ENCODE measurements at places on chromosomes 7 and 10. TPM values are rescaled to one million over a fixed set of nuclear protein-coding genes. Genes with fewer than 3 reads are reported as not detected.

The ITIH2 gene
- total RNA-seq, result not detected

The EPHB4 gene
- 1.1 TPM for total RNA-seq

The HTRA1 gene
- total RNA-seq, result not detected

The CCDC201 gene
- not detected for total RNA-seq

The OR6V1 gene
- not detected for total RNA-seq

The CCM2 gene
- total RNA-seq, result 125 TPM

The EBLN1 gene
- not detected for total RNA-seq

The NEUROD6 gene
- total RNA-seq, result not detected

The DNAH11 gene
- 3.0 TPM for total RNA-seq

The IFIT2 gene
- total RNA-seq, result 3.9 TPM

The FAM180A gene
- total RNA-seq, result not detected

The LRRC18 gene
- total RNA-seq, result not detected

The GPR15LG gene
- total RNA-seq, result not detected

The RHOBTB1 gene
- total RNA-seq, result 0.05 TPM

The AGR2 gene
- total RNA-seq, result not detected

The NPY gene
- not detected for total RNA-seq

The PPP1R9A gene
- not detected for total RNA-seq

The CPA5 gene
- not detected for total RNA-seq

The MYH16 gene
- not detected for total RNA-seq

The CYP2E1 gene
- 0.30 TPM for total RNA-seq

The CCDC3 gene
- total RNA-seq, result not detected

The CPA2 gene
- not detected for total RNA-seq

The ZFYVE27 gene
- total RNA-seq, result 26.0 TPM

The AKR1C4 gene
- not detected for total RNA-seq

The CALHM1 gene
- total RNA-seq, result 0.25 TPM

The SOSTDC1 gene
- not detected for total RNA-seq

The C10orf105 gene
- 0.55 TPM for total RNA-seq

The PRKAG2 gene
- total RNA-seq, result 29.2 TPM

The LIPK gene
- not detected for total RNA-seq

The ATRNL1 gene
- 0.38 TPM for total RNA-seq

The EGR2 gene
- total RNA-seq, result 2.8 TPM

The CHRM2 gene
- total RNA-seq, result not detected

The HOXA4 gene
- total RNA-seq, result not detected

The DPYSL4 gene
- total RNA-seq, result 6.4 TPM

The NODAL gene
- 0.15 TPM for total RNA-seq

The OPN1SW gene
- total RNA-seq, result not detected

The NUTM2E gene
- total RNA-seq, result 0.12 TPM

The VIPR2 gene
- total RNA-seq, result 0.24 TPM

The SFTPD gene
- total RNA-seq, result not detected

The MRC1 gene
- total RNA-seq, result not detected

The FAM200A gene
- total RNA-seq, result 5.8 TPM

The CCDC172 gene
- not detected for total RNA-seq

The BAMBI gene
- total RNA-seq, result 0.13 TPM

The CXCL12 gene
- total RNA-seq, result not detected

The CPED1 gene
- total RNA-seq, result not detected

The SYT15 gene
- total RNA-seq, result 0.75 TPM

The SPOCK2 gene
- total RNA-seq, result 396 TPM

The AKR1C2 gene
- total RNA-seq, result not detected

The ST8SIA6 gene
- total RNA-seq, result 2.3 TPM

The NPFFR1 gene
- not detected for total RNA-seq

The CPVL gene
- 0.30 TPM for total RNA-seq
